ENCODE measurements at places on chromosomes 7 and 10.

- no peak for DNase-seq
Measured at GRCh38 chr10:125843603-125844329, 20.4 kb downstream of the BCCIP start.

- no peak for DNase-seq
Measured at GRCh38 chr10:121694966-121695643, 96.9 kb upstream of the FGFR2 start.

DNA sequence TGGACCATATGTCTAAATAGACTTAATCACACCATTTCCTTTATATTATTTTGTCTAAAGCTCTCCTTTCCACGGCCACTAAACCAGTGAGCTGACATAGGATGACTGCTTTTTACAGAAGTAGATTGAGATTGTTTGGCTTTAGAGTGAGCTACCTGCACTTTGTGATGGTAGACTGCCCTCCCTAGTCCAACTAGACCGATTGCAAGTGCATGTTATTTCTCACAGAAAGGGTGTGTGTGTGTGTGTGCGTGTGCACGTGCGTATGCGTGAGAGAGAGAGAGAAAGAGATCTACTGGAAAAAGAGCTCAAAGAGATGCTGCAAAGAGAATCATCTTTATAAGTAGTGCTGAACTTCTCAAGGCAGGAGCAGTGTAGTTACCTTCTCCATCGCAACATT, 60.7 kb downstream of the VCL start:
- no peak for DNase-seq

DNA sequence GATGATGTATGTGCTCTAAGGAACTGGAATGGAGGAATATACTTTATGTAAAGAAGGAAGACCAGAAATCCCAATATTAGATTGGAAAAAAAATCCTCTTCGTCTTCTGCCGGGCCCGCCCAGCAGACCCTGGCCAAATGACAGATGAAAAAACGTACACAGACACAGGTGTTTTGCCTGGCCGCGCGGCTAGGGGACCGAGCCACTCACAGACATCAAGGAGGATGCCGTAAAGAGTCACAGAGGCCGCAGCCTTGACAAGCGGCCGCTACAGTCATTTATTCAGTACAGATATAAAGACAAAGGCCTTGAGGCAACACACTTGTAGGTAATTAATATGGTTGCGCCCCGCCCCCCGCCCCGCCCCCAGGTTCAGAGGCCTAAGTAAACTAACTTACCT, 594.1 kb downstream of the GRM8 start:
- no peak for DNase-seq

GRCh38 chr7:28853150-28853549, 105.0 kb downstream of the TRIL start:
- DNase-seq: no peak
